ENCODE measurements at places on chromosomes 6 and 20.

DNA sequence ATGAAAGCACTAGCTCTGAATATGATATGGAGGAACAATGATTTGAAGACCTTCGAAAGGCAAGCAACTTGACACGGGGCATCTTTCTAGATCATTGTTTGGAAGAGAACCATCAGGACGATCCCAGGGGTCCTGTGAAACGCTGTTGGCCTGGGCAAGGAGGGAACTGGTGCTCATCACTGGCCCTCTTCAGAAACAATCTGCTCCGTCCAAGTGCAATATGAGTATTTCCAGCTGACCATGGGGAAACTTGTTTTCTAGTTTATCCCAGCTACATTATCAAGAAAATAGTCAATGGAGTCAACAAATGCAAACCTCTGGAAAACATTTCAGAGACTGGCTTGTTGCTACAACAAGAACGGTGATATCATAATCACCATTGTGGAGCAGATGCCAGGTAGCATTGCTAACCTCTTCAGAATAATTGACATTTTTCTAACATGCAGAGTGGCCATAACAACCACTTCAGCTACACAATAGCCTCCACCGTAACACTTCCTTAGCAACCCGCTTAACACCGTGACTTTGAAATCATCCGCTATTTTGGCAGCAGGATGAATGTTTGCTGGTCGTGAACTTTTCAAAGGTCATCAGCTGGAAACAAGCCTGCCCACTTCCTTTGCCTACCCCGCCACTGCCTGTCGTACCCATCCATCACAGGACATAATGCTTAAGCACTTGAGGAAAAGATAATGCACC is 112.0 kb upstream of the PDE10A start:
- H3K4me1 ChIP-seq: no peaks in the 10 kb centered on the region
- no peak overlapping the region for H3K27ac ChIP-seq
- DNase-seq: no peak
- no peaks in the 10 kb centered on the region for H3K36me3 ChIP-seq
- no peak overlapping the region for H3K4me3 ChIP-seq

- no peak for DNase-seq
- H3K4me1 ChIP-seq: no peaks in the 10 kb centered on the region
- no peaks in the 10 kb centered on the region for H3K36me3 ChIP-seq
- H3K4me3 ChIP-seq: no peak overlapping the region
- no peak overlapping the region for H3K27ac ChIP-seq
These were observed 123.2 kb upstream of the RIPOR2 start for GRCh38 chr6:25058941-25059340.

DNA sequence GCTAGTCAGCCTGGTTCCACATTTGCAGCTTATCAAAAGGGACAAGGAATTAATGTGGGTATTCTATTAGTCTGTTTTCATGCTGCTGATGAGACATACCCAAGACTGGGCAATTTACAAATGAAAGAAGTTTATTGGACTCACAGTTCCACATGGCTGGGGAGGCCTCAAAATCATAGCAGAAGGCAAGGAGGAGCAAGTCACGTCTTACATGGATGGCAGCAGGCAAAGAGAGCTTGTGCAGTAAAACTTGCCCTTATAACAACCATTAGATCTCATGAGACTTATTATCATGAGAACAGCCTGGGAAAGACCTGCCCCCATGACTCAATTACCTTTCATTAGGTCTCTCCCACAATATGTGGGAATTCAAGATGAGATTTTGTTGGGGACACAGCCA is 689.1 kb upstream of the MARCKS start:
- no peaks in the 10 kb centered on the region for H3K27me3 ChIP-seq
- H3K4me3 ChIP-seq: no peak overlapping the region
- no peaks in the 10 kb centered on the region for H3K4me1 ChIP-seq

GRCh38 chr6:110613356-110613755 is 136.9 kb upstream of the SLC22A16 start:
- no peak for DNase-seq
- no peak overlapping the region for H3K4me3 ChIP-seq
- H3K36me3 ChIP-seq: no peaks in the 10 kb centered on the region
- no peaks in the 10 kb centered on the region for H3K4me1 ChIP-seq

DNA sequence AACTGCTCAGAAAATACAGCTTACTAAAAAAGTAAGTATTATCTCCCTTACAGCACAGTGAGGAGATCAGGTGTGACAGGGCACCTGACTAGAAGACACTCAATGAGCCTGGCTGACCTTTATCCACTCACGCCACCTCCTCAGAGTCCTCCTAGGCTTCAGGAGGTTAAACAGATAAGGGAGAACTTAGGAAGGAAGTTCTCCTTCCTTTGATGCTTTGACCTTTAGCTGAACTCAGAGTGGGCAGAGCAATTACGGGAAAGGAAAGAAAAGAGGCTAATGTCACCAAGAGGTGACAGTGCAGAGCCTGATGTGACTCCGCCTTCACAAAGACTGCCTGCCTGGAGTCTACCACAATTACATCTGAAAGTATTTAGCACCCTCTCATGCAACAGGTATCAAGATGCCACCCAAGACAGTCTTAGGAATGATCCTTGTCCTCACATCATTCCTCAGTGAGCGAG is 36.7 kb downstream of the MAN1A1 start:
- no peaks in the 10 kb centered on the region for H3K27me3 ChIP-seq
- H3K4me3 ChIP-seq: no peak overlapping the region

DNA sequence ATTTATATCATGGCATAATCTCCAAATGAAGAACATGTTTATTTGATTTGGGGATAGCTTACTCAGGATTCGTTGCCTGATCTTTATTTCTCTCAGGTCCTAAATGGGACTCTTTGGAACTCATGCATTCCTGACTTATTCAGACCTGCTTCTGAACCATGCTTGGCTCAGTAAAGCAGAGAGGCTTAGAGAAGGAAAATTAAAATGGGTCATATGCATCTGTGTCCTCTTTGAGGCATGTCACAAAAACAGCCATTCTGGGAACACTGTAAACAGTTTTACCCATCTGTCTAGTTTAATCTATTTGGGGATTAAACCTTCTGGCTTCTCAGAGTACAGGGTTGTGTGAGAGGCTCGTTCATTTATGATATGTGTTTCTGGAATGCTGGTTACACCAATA is 1017.3 kb downstream of the KIF16B start:
- H3K4me3 ChIP-seq: no peak overlapping the region
- no peaks in the 10 kb centered on the region for H3K4me1 ChIP-seq
- H3K36me3 ChIP-seq: no peaks in the 10 kb centered on the region
- no peak overlapping the region for H3K27ac ChIP-seq
- no peak for DNase-seq
- H3K27me3 ChIP-seq: no peaks in the 10 kb centered on the region

DNA sequence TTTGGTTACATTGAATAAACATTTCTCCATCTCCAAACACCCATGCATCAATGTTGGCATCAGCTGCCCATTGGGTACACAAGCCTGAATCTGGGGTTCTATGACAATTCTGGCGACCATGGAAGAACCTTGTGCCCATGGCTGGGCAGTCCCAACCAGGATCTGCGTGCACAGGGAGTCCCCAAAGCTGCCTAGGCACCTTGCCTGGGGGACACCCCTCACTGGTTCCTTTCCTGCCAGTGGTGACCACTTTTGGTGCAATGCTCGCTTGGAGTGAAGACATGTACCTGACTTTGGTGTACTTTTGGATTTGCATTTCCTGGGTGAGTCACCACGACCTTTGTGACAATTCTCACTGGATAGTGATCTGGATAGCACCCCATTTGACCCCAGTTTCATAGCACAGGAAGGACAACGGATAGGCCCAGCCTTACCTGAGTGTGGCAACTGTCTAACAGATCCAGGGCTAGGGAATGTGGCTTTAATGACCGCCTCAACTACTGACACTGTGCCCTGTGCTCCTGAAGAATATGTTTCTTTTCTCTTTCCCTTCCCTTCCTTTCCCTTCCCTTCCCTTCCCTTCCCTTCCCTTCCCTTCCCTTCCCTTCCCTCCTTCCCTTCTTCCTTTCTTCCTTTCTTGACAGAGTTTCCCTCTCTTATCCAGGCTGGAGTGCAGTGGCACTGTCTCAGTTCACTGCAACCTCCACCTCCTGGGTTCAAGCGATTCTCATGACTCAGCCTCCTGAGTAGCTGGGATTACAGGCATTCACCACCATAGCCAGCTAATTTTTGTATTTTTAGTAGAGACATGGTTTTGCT is 7.1 kb downstream of the SPINT3 start:
- H3K4me3 ChIP-seq: no peak overlapping the region
- no peak overlapping the region for H3K27ac ChIP-seq
- DNase-seq: no peak
- peaks cover 5% of the 10 kb centered on the region for H3K27me3 ChIP-seq
- no peaks in the 10 kb centered on the region for H3K4me1 ChIP-seq

DNA sequence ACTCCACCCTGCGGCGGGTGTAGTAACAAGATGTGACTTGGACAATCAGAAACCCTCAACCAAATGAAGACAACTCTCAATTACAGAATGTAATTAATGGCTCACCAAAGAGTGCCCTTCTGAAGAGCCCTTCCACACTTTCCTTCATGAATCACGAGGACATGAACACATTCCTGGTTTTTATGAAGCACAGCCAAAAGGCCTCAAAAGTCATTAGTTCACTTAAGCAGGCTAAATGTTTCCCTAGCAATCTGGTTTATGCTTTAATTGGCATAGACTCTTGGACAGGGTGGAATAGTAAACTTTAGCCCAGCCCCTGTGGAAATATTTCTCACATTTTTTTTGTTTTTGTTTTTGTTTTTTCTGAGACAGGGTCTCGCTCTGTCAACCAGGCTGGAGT is 20.5 kb downstream of the CPNE5 start:
- H3K36me3 ChIP-seq: no peaks in the 10 kb centered on the region
- no peak for DNase-seq
- no peaks in the 10 kb centered on the region for H3K27me3 ChIP-seq
- H3K4me1 ChIP-seq: no peaks in the 10 kb centered on the region
- H3K4me3 ChIP-seq: no peak overlapping the region
- H3K27ac ChIP-seq: no peak overlapping the region

DNA sequence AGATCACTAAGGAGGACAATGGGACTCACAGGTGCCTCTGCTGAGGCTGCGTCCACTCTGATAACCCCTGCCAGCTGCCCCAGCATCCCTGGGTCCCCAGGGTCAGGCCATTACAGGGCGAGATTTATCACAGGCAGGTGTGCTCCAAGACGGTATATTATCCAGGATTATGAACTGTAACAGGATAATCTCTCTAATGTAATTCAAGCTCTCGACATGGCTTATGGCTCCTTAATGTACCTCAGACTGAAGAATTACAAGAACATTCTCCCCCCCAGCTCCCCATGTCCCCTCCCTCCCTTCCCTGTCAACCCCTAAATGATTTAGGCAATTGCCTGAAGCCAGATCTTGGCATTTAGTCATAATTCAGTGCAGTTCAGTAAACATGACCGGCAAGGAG is 86.8 kb downstream of the NCR2 start:
- H3K4me1 ChIP-seq: no peaks in the 10 kb centered on the region
- H3K36me3 ChIP-seq: no peaks in the 10 kb centered on the region
- H3K27ac ChIP-seq: no peak overlapping the region
- H3K27me3 ChIP-seq: no peaks in the 10 kb centered on the region

DNA sequence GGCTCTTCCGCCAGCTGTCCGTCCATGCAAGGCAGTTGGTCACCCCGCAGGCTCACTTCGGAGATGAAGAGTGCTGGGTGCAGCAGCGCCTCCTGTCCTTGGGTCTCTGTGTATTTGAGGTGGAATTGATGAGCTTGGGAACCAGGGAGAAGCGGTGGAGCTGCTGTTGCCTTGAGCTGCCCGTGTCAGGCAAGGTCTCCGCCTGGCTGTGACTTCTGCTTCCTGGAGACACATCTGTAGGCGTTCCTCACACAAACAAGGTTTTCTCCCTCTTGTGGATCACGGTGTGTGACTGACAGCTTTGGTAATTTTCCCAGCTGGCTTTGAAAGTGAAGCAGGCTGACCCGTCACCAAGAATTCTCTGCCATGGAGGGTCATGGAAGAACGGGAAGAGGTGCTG is 2.5 kb upstream of the SLC17A9 start:
- H3K27me3 ChIP-seq: no peaks in the 10 kb centered on the region
- H3K4me1 ChIP-seq: no peaks in the 10 kb centered on the region
- H3K27ac ChIP-seq: no peak overlapping the region
- DNase-seq: no peak
- no peak overlapping the region for H3K4me3 ChIP-seq
- no peaks in the 10 kb centered on the region for H3K36me3 ChIP-seq

DNA sequence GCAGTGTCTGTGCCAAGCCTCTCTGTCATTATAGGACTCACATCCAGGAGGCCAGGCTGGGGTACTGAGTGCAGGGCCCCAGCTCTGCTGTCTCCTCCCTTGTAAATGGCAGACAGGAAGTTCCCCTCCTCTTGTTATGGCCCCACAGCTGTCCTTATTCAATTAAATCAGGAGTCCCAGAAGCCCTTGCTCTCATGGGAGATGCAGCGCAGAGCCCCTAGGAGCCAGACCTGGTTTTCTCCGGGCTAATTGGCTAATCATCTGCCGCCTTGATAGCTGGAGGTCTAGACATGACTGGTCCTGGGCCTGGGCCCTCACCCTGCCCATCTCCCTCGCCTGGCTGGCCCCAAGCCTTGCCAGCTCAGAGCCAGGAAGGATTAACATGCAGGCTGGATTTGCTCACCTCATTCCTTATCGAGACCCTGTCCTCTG is 172.0 kb downstream of the VEGFA start:
- no peaks in the 10 kb centered on the region for H3K4me1 ChIP-seq
- H3K36me3 ChIP-seq: no peaks in the 10 kb centered on the region
- no peak overlapping the region for H3K27ac ChIP-seq
- no peaks in the 10 kb centered on the region for H3K27me3 ChIP-seq
- DNase-seq: no peak

DNA sequence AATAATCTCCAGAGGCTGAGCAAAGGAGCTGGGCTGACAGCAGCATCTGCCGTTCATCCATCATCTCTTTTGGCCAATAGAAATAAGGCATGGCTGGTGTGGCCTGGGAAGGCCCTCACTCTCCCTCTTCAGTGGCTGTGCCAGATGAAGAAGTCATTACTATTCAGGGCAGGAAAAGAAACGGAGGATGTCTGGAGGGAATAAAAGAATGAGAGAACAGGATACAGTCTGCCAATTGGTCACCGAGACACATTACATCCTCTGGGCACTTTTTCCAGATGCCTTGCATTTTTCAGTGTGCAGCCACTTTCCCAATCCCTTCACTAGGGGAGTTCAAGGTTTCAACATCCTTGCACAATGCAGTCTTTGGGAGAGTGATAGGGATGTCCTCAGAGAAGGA is 32.2 kb upstream of the VGLL2 start:
- no peak for DNase-seq
- no peaks in the 10 kb centered on the region for H3K27me3 ChIP-seq
- no peak overlapping the region for H3K4me3 ChIP-seq
- no peaks in the 10 kb centered on the region for H3K4me1 ChIP-seq
- no peak overlapping the region for H3K27ac ChIP-seq
- H3K36me3 ChIP-seq: no peaks in the 10 kb centered on the region

GRCh38 chr20:47865912-47866311 is 80.6 kb upstream of the SULF2 start:
- no peak overlapping the region for H3K4me3 ChIP-seq
- DNase-seq: no peak
- peaks cover 7% of the 10 kb centered on the region for H3K27me3 ChIP-seq
- no peak overlapping the region for H3K27ac ChIP-seq
